ENCODE measurements at places on chromosomes 5 and 9.

GRCh38 chr5:76755779-76756637, 40.1 kb downstream of the F2R start:
- DNase-seq, result no peak

GRCh38 chr9:5832071-5832537, 813 bp downstream of the ERMP1 start:
- peak; percentile 38 for DNase-seq

- no peak for DNase-seq
Measured at GRCh38 chr5:93915142-93915553, 173.7 kb upstream of the POU5F2 start.

- peak; percentile 29 for DNase-seq
Measured at GRCh38 chr5:147805030-147805454, 22.5 kb upstream of the JAKMIP2 start.

DNA sequence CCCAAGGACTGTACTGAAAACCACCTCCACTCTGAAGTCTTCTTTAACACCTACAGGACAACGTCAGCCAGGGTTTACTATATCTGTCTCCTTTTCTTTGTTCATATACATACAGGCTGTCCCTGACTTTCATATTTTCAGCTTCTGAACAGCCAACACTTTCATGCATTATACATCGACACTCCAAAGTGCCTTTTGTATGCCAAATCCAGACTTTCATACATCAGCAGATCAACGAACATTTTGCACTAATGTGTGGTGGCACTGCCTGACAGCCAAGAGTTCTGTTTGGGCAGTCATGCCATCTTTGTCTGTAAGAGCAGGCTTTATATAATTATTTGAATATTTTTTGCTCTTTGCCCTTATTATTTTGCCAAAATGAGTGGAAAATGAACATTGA, 487.4 kb downstream of the CETN3 start:
- DNase-seq, result no peak

- DNase-seq, result no peak
Measured at GRCh38 chr5:32331935-32332274, 19.2 kb upstream of the MTMR12 start.

GRCh38 chr5:112159435-112159834, 259.6 kb downstream of the EPB41L4A start:
- no peak for DNase-seq

- no peak for DNase-seq
Measured at GRCh38 chr5:7393921-7394799, 1.8 kb upstream of the ADCY2 start.

DNA sequence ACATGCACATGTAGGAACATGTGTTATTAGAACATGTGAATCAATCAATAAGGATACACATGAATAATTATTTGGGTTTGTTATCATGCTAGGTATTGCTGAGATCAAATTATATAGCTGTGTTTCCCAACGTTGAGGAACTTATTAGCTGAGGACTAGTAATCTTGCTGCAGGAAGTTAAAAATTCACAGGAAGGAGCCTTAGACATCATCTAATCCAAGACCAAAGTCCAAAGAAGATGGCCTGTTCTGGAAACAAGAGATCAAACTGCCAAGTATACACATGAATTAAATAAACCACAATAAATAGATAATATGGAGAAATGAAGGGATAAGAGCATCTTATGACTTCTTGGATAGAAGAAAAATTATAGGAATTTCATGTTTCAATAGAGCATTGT, 19.9 kb downstream of the POU5F2 start:
- no peak for DNase-seq

- DNase-seq, result no peak
Measured at GRCh38 chr9:130058887-130059286, 5.2 kb downstream of the GPR107 start.

DNA sequence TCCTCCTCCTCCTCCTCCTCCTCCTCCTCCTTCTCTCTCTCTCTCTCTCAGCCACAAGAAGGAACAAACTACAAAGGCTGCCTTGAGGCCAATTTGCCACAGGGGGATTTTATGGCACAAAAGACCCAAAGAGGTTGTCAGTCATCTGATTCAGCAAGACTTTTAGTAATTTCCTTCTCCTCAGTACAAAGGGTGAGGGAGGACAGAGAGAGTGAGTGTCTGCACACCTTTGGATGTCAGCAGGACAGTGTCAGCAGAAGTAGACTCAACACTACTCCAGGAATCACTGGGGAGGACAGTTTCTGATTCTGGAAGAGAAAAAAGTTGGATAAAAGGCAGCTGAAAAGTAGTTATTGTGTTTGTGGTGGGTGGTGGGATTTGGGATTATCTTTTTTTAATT, 13.6 kb downstream of the TIMD4 start:
- no peak for DNase-seq

DNA sequence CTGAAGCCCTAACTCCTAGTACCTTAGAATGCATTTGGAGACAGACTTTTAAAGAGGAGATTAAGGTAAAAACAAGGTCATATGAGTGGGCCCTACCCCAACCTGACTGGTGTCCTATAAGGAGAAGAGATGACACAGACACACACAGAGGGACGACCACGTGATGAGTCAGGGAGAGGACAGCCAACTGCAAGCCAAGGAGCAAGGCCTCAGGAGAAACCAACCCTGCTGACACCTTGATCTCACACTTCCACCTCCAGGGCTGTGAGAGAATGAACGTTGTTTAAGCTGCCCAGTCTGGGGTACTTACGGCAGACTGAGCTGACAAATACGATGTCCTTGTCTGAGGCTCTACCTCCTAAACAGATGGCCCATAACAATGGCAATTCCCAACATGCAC, 93.6 kb downstream of the ROR2 start:
- DNase-seq, result no peak

- no peak for DNase-seq
Measured at GRCh38 chr5:141707510-141707909, 25.5 kb upstream of the ARAP3 start.

GRCh38 chr9:122827761-122828093, 661 bp downstream of the PDCL start:
- DNase-seq, result no peak

DNA sequence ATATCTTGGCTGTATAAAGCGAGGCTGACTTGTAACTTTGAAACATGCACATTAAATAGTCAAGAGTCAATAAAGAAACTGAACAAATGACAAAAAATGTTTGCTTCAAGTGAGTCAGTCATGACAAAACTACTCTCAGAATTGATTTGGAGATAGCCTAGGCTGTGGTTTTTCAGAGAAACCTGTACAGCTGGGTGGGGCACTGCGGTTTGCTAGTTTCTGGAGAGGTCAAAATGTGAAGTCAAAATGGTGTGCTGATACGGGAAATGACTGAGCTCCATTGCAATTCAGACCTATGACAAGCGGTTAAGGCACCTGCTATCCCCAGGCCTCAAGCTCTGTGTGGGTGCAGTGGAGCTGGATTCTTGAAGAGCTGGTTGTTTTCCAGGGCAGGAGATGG, 10.3 kb upstream of the CD180 start:
- DNase-seq, result no peak

Measured in femur (tissue), 1 donor.